ENCODE measurements at places on chromosomes 4 and X.

- DNase-seq: no peak
Observed at GRCh38 chrX:254630-255215, 26.5 kb upstream of the PLCXD1 start.

DNA sequence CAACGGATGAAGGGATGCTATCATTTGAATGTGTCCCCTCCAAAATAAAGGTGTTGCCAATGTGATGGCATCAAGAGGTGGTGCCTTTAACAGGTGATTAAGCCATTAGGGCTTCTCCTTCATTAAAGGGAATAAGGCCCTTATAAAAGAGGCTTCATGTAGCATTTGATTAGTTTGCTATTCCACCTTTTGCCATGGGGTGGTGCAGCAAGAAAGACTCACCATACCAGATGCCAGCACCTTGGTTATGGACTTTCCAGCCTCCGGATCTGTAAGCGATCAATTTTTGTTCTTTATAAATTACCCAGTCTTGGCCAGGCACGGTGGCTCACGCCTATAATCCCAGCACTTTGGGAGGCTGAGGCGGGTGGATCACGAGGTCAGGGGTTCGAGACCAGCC lies 7.9 kb upstream of the SLC25A43 start:
- DNase-seq: no peak

GRCh38 chr4:6216588-6216987 lies 16.2 kb upstream of the JAKMIP1 start:
- DNase-seq: no peak

- no peak for DNase-seq
Observed at GRCh38 chrX:130105244-130105643, 5.1 kb downstream of the ELF4 start.

DNA sequence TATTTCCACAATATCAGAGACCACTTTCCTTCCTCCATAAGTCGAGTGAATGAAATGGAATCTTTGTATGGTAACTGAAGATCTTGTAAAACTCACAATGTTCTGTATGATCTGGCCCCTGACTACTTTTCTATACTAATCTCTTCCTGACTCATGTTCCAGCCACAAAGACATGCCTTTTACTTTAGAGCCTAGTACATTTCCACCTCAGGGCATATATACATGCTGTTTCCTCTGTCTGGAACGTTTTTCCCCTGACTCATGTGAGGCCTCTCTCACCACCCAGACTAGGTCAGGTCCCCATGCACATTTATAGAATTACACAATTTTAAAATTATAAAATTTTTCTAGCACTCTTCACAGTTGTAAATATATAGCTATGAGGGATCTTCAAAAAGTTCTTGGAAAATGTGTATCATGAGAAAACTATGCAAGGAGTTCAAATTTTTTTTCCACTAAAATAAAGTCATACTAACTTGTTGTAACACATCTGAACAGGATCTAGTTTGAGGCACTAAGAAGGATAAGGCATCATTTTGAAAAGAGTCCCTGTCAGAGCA lies 208.8 kb downstream of the SH2D1A start:
- no peak for DNase-seq

DNA sequence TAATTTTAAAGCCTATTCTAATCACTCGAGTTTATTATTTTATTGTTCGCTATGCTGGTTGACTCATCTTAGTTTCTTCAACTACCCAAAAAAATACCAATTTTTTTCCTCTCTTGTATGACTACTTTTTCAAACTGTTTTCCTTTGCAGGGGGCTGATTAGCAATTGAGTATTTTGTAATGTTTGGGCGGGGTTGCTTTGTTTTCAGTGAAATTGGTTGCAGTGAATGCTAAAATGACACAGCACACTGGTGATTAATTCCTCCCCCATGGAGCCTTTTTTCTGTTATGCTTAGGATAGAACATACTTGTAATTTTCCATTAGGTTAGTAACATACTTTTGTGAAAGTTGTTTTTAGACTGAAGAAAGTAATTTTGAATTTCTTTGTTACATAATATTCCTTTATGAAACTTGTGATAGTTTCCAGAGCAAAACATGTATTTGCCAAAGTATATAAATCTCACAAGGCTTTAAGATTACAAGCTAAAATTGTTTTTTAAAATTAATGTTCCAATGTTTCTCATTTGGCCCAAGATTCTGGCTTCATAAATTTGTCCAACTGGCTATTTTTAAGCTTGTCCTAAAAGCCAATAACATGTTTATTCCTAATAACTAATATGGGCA lies 120.4 kb downstream of the CHIC1 start:
- DNase-seq: no peak

DNA sequence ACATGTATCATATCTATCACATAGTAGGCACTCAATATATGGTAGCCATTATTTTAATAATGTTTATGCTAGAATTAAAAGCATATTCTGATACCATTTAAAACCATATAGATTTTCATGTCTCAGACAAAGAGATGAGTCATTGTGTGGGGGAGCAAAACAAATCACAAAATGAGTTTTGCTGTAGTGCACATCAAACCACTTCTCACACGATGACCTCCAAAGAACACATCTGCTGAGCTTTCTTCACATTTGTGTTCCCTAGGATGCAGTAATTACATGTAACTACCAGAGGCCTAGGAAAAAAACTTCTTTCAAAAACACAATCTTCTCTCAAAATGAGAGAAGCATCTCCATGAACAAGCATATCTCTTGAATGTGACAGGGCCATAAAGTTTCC lies 56.1 kb upstream of the BRS3 start:
- DNase-seq: no peak

DNA sequence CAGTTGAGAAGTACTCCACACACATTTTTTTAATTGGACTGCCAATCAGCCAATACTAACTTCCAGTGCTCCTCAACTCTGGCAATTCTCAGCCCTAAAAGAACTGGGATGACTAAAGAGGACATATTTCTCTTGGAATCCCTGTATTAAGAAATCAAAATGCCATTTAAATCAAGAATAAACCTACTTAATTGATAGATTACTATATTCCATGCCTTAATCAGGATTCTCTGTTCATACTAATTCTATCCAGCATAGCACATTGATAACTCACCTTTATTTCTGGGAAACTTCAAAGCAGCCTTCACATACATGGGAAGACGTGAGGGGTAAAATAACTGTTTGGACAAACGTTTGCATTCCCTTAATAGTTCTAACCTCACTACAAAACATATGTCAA lies 93.0 kb upstream of the DKK2 start:
- DNase-seq: no peak

DNA sequence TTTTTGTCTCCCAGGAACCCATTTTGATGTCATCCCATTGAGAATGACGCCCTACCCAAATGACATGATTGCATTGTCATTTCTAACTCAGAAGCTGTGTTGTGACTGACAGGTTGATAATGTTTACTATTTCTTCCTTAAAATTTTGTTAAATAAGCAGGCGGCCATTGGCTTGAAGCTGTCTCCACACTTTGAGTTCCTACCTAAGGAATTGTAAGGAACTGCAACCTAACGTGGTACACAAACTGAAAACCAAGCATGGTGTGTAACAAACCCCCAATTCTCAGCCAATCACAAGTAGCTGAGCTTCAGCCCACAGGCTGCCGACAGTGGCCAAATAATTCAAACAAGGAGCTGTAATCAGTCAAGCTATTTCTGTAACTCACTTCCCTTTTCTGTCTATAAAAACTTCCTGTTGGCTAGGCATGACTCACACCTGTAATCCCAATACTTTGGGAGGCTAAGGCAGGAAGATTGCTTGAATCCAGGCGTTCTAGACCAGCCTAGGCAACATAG lies 2.9 kb upstream of the MND1 start:
- DNase-seq: no peak

DNA sequence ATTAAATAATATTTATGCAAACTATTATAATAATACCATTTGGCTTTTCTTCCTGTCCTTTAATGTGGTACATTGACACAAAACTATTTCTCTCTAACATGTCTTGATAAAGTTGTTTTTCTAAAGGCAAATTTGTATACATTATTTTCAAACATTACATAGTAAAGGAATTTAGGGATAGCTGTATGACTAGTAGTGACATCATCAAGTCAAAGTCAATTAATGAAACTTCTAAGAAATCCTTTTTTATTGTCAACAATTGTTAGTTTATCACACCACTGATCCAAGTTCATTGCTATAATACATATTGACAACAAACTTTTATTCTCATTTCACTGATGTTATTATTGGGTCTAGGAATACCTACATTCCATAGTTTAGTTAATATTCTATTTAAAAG lies 68.4 kb downstream of the TBCK start:
- no peak for DNase-seq

DNA sequence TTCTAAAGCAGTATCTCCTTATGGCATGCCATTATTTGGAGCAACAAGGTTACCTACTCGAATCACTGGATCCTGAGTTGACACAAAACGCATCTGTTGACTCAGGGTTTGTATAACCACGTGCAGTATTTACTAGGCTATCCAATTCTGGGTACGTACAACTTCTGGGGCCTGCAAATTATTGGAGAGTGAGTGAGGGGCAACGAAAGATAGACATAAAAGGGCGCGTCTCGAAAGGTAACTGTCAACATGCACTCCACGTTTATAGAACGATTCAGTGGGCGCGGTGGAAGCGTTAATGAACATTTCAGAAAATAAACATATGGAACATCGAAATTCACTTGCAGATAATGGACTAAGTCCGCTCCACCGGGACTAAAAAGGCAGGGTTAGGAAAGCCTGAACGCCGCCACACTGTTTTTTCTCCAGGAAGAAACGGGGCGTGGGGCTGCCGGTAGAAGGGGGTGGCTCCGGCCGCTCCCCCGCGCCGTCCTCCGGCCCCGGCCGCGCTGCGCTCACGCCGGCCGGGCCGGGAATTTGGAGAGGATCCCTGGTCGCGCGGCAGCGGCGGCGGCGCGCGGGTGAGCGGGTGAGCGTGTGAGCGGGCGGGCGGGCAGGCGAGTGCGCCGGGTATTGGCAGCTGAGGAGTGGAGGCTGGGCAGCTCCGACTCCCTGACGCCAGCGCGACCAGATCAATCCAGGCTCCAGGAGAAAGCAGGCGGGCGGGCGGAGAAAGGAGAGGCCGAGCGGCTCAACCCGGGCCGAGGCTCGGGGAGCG lies at the start of gene SMAD1:
Gene SMAD1 (plus strand): TSS at position 690 of the 778 bp plus-strand sequence. CDS start 32,761 bp downstream, outside the sequence.
- DNase-seq: no peak

DNA sequence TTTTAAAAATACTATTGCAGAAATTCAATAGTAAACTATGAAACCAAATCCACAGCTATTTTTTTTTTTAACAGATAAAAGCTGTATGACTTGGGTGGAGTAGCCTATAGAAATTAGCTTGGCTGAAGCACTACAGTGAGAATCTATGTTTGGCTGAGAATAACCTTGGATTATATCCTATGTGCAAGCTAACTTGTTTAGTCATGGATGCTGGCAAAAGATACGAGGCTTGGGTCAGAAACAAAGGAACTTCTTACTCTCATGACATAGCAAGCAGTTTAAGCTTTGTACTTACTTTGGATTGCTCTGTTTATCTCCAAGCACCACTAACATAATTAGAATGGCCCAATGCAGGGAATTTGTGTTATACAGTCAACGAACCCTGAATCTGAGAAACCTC lies 119.2 kb upstream of the GRID2 start:
- DNase-seq: no peak

Measured in activated gamma-delta T cell (primary cell).